ENCODE measurements at places on chromosomes 12 and 14.

DNA sequence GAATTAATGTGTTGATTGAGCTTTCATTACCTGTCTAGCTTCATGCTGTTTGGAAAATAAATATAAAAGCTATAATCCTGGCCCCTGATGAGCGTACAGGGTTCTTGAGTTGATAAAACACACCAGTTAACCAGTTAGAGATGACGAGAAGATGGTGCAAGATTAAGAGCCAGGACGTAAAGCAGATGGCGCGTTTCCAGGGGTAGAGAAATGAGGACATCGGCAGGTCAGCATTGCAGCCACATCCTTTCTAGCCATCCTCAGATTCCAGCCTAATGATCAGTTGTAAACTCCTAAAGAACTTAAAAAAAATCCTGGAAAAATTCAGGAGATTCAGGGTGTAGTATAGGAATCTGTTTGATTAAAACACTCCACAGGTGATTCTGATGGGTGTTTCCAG, 203.7 kb downstream of the CACNA1C start:
- no peak for DNase-seq

DNA sequence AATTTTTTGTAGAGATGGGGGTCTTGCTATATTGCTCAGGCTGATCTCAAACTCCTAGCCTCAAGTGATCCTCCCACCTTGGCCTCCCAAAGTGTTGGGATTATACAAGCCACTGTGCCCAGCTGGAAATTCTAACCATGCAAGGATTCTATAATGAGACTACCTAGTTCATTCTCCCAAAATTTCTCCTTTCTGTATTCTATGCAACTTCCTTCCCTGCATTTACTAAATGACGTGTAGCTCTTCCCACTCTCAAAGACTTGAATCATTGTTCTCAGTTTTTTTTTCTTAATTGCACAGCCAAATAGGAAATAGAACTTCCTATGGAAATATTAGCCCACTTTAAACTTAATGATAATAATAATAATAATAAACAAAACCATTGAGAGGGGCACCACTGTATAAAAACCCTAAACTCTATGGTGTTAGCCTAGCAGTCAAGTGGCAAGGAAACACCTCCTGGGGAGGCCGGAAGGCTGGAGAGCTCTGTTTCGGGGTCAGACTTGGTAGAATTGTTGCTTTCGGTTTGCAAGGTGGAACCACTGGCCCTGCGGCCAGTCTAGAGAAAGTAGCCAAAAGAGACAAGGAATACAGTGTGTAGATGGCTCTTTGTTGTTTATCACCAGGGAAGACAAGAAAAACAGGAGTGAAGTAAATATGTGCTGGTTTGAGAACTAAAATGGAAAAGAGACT, 40.0 kb upstream of the TESC start:
- no peak for DNase-seq

DNA sequence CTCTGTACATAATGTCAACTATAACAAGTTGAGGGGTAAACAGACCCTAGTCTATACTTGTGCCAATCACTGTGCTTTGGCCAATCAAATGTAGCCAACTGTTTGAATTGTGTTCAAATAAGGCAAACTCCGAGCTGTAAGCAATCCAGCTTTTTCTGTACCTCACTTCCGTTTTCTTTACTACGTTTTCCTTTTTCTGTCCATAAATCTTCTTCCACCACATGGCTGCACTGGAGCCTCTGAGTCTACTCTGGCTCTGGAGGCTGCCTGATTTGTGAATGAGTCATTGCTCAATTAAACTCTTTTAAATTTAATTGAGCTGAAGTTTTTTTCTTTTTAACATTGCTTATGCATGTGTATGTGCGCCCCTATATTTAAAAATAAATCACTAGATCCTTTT, 29.7 kb downstream of the CLEC1A start:
- no peak for DNase-seq

- peak; percentile 73 for DNase-seq
Measured at GRCh38 chr12:94831081-94831751, 172.3 kb downstream of the NDUFA12 start.

GRCh38 chr12:107131832-107132616, 38.7 kb upstream of the CRY1 start:
- DNase-seq: no peak

GRCh38 chr12:51401020-51401419, 9.8 kb upstream of the GALNT6 start:
- DNase-seq: no peak

DNA sequence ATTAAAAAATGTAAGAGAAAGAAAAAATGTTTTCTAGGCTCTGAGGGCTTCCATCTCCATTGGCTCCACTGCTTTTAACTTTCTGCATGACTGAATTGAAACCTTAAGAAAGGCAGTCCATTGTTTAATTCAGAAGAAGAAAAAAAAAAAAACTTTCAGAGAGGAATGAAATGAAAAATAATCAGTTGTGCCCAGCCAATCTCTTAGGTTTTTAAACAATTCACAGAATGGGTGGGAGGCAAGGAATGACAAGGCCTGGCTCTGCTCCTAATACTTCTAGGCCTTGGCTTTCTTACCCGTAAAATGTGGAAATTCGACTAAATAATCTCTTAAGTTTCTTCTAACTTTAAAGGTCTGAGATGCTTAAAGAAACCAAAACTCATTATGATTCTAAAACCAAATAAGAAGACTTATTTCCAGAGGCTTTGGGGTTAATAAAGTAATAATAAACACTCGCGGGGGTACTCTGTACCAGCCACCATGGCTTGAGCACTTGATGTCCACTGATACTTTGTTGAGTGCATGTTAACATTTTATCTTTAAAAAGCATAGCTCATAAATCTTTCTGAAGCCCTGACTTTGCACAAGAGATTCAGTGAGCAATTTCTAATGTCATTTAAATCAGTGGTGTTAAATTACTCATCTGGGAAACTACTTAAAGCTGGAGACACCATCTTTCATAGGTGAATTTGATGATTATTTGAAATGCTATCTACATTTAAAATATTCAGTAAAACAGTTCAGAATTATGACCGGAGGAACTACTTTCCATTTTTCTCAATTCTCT, 49.6 kb downstream of the STON2 start:
- DNase-seq: no peak

DNA sequence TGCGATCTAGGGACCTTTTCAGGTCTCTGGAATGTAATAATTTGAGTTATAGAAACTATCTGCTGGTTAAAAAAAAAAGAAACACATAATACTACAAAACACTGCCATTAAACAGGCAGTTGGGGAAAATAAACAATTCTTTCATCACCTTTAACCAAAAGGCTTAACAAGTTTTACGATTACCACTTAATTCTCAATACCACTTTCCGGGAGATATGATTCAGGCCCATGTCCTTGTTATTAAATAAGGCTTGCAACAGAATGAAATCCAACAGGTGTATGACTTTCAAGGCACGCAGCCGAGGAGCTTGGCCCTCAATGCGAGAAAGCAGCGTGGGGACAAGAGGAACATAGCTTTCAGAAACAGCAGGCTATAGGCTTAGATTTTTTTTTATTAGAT, 5.6 kb upstream of the GLRX5 start:
- DNase-seq: peak; percentile 5

DNA sequence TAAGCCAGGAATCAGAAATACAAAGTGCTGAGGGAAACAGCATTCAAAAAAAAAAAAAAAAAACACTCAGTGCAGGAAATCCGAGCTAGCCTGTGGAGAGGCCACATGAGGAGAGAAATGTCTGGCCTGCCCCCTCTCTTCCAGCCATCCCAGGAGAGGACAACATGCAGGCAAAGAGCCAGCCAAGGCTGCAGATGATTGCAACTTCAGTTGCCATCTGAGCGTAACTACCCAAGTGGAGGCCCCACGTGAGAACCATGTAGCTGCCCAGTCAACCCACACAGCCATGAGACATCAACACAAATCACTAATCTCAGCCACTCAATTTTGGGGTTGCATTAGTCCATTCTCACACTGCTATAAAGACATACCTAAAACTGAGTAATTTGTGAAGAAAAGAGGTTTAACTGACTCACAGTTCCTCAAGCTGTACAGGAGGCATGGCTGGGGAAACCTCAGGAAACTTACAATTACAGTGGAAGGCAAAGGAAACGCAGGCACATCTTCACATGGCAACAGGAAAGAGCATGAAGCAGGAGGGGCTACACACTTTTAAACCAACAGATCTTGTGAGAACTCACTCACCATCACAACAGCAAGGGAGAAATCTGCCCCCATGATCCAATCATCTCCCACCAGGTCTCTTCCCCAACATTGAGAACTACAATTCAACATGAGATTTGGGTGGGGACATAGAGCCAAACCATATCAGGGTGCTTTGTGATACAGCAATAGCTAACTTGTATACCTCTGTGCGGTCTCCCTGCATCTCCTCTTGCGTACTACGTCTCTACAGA, 161.1 kb downstream of the PIWIL1 start:
- DNase-seq: no peak

- DNase-seq: no peak
Measured at GRCh38 chr14:29650554-29651269, 276.9 kb downstream of the PRKD1 start.

- DNase-seq: no peak
Measured at GRCh38 chr12:130162267-130162666, at the start of gene FZD10. FZD10 (plus strand) TSS chr12:130162464; CDS start chr12:130162943, 479 bp downstream.

- no peak for DNase-seq
Measured at GRCh38 chr14:68658029-68658509, 134.8 kb downstream of the ZFP36L1 start.

DNA sequence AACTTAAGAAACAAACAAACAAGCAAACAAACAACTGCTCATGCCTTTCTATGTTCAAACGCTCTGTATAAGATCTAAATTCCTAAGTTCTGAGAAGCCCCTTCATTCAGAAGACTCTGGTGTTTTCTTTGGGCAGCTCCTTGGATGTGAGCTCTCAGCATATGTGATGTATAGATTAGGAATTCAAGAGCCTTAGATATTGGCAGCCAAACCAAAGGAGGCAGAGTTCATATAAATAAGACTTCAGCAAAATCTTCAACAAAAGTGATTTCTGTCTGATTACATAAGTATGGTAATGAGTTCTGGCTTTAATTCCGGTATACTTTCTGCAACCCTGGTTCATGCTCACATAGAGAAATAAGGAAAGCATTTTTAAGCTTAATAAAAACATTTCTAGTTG, 145.6 kb downstream of the DYRK2 start:
- no peak for DNase-seq

DNA sequence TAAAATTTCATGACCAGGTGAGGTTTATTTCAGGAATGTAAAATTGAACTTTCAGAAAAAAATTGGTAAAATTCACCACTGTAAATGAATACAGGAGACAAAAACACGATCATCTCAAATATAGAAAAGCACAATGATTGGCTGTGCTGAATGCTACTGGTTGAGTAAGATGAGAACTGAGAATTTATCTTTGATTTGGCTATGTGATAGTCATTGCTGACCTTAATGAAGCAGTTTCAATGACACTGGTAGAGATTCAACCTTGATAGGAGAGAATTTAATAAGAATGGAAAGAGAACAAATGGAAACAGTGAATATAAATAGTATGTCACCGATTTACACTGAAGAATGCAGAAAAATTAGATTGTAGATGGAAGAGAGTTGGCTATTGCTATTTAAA, 6.4 kb upstream of the PMCH start:
- DNase-seq: no peak

DNA sequence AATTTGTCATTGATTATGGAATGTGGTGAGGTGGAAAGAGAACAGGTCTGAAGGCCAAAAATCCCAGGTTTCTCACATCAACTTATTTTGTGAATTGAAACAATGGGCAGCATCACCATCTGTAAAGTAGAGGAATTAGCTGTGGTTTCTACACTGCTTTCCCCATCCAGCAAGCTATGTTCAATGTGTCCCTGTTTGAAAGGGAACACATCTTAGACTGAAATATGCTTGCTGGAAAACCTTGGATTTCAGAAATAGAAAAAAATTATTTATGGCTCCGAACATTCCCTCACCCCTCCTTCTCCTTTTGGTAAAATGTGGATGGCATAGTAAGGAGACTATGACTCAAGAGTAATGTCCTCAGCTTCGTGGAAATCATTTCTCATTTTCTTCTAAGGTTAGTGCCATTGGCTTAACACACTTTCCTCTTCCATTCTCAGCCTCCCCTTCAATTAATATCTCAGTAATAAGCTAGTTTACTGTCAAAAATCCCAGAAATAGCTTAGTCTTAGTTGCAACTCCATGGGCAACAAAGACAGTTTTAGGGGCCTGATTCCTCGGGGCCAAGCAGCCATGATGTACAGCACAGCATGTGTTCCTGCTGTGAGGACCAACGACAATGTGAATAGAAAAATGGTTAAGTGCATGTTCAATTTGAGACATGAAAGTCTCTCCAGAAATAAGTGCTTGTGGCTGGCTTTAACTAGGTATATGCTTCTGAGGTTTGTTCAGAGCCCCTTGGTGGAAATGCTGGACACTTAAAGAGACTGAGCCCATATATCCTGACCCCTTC, 205.8 kb upstream of the SLC38A2 start:
- DNase-seq: no peak

- DNase-seq: no peak
Measured at GRCh38 chr12:93679308-93679925, 2.2 kb downstream of the CRADD start.

DNA sequence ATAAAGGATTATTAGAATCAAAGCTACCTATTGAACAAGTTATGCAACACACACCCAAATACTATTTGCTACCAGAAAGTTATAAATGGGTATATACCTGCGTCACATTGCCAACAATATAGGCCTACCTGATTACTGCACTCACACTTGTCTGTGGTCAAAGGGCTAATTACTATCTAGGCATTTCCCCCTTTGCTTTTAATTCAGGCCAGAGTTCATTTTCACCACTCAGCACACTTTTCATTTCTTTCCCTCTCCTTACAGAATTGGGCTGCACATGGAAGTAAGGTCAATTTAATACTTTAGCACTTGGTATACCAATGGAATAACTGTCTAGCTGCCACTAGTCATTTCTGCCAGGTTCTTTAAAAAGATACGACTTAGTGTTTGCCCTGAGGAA, 1.7 kb downstream of the SOS2 start:
- no peak for DNase-seq

GRCh38 chr14:73888460-73888725, 1.7 kb downstream of the ZNF410 start:
- no peak for DNase-seq

DNA sequence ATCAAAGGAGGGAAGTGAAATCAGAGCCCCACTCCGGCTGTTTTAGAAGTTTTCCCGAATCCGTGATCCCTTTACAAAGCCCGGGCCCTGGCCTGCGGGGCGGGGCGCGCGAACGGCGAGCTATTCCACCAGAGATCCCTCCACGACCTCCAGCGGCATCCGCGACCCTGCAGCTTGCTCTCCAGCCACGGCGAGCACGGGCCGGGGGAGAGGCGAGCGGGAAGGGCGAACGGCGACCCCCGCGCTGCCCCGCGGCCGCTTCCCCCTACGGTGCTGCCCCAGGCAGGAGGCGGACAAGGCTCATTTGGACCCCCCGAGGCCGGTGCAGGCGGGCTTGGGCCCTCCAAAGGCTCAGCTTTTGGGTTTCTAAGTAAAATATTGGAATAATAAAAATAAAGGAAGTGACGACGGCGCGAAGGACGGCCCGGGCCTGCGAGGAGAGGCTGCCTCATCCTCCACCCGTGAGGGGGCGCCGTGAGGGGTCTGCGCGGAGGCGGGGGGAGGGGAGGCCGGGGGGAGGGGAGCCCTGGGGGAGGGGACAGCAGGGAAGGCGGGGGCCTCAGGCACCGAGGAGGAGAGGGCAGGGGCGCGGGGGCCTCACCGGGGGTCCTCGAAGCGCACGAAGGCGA, 613 bp downstream of the SRSF9 start:
- DNase-seq: peak; percentile 58

- no peak for DNase-seq
Measured at GRCh38 chr12:52423661-52424500, 10.3 kb downstream of the KRT75 start.

GRCh38 chr12:31732926-31733548, 4.2 kb upstream of the AMN1 start:
- no peak for DNase-seq
